Hair follicular keratinocyte (primary cell): ENCODE measurements at places on chromosomes 3 and 15. TPM values are rescaled to one million over a fixed set of nuclear protein-coding genes. Genes with fewer than 3 reads are reported as not detected.

GPR15 gene
- not detected in 2 replicates for total RNA-seq

PRKCD gene
- 6.0 and 6.6 TPM in 2 replicates for total RNA-seq

CYP11A1 gene
- 0.16 TPM in 1 of 2 replicates, not detected in the other for total RNA-seq

TMEM108 gene
- total RNA-seq = 0.16 TPM in 1 of 2 replicates, not detected in the other

VEPH1 gene
- 0.08 and 0.34 TPM in 2 replicates for total RNA-seq

CNTN4 gene
- total RNA-seq = not detected in 2 replicates

FSTL1 gene
- 101 and 102 TPM in 2 replicates for total RNA-seq

RTP1 gene
- not detected in 2 replicates for total RNA-seq

CHRNA7 gene
- not detected in 2 replicates for total RNA-seq

POMGNT2 gene
- 10.5 and 12.7 TPM in 2 replicates for total RNA-seq

GRAMD2A gene
- 4.5 and 7.5 TPM in 2 replicates for total RNA-seq

ROPN1B gene
- total RNA-seq = not detected in 2 replicates

ITIH4 gene
- total RNA-seq = 1.2 and 1.7 TPM in 2 replicates

LRRIQ4 gene
- not detected in 2 replicates for total RNA-seq

LINGO1 gene
- total RNA-seq = not detected in 2 replicates
